ENCODE measurements at places on chromosomes 7 and 10.
A peak's percentile ranks its signal among the peaks of the same experiment; 100 is the strongest.

DNA sequence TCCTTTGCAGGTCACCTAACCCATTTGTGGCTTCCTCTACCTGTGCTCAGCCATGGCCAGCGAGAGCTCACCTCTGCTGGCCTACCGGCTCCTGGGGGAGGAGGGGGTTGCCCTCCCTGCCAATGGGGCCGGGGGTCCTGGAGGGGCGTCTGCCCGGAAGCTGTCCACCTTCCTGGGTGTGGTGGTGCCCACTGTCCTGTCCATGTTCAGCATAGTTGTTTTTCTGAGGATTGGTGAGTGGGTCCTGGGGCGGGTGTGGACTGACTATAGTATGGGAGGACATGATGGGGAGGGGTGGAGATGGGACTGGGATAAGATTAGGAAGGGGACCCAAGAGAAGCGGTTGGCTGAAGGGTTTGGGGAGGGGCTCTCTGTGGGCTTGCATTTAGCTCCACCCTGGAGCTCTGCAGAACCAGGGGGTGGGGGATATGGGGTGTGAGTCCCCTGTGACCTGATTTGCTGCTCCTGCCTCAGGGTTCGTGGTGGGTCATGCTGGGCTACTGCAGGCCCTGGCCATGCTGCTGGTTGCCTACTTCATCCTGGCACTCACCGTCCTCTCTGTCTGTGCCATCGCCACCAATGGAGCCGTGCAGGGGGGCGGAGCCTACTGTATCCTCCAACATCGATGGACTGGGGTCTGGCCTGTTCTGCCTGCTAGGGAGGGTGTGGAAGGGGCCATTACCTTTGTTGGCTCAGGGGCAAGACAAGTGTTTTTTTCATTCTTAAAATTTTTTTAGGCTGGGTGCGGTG is 1.8 kb downstream of the SLC12A9 start:
- no peak for DNase-seq

GRCh38 chr7:99653754-99654153 is 26.0 kb downstream of the CYP3A5 start:
- DNase-seq = no peak

DNA sequence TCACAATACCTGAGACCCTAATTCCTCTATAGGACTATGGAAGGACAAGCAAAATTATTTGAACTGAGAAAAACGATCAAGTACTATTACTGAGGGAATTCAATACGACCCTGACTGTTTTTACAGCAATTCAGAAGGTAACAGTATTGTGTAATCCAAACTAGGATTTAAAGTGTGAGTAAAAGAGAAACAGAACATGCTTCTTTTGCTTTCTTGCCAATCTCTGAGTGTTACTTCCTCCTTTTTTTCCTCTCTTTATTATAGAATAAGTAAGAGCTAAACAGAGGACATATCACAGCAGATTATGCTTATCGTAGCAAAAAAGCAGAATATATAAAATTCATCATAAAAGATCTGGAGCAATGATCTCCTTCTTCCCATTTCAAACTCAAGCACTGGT is 292.1 kb downstream of the THSD7A start:
- DNase-seq = no peak

GRCh38 chr10:15295537-15296325 is 75.4 kb downstream of the FAM171A1 start:
- DNase-seq = no peak

DNA sequence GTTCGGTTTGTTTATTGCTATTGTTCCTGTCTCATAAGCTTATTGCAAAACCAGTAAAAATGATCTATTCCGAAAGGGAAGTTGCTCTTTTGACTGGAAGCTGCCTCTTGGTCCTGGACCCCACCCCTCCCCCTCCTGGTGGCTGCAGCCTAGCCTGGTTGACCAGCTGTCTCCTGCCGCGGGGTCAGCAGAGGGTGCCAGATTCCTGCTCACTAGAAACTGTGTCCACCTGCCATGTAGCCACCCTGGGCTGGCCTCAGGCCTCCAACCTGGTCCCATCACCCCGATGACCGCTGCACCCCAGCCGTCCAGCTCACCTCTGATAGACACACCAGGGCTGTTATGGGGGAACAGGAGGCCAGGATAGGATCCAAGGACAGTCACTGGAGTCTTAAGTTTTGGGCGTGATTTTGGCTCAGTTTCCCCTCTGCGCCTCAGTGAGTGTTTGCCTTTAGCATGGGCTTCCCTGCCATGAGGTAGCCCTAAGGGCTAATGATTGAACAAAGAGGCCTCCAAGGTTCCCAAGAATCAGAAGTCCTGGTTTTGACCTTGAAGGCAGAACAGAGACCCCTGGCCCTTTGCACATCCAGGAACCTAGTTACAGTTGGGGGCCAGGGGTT is 32.9 kb upstream of the SLF2 start:
- no peak for DNase-seq

DNA sequence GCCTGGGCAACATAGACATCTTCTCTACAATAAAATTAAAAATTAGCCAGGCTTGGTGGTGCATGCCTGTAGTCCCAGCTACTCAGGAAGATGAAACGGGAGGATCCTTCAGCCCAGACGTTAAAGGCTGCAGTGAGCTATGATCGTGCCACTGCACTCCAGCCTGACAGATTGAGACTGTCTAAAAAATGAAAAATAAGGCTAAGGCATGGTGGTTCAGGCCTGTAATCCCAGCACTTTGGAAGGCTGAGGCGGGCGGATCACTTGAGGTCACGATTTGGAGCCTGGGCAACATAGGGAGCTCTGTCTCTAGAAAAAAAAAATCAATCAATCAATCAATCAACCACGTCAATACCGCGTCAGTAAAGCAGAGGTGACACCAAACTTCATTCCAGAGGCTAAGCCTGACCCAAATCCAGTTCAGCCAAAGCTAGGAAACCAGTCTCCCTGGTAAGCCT is 31.1 kb downstream of the MRPS24 start:
- DNase-seq = no peak

GRCh38 chr10:96586419-96587263 is at the start of gene TM9SF3:
TSS of gene TM9SF3 (minus strand) at chr10:96587012. CDS start at chr10:96586835, 177 bp downstream.
- peak; percentile 84 for DNase-seq

DNA sequence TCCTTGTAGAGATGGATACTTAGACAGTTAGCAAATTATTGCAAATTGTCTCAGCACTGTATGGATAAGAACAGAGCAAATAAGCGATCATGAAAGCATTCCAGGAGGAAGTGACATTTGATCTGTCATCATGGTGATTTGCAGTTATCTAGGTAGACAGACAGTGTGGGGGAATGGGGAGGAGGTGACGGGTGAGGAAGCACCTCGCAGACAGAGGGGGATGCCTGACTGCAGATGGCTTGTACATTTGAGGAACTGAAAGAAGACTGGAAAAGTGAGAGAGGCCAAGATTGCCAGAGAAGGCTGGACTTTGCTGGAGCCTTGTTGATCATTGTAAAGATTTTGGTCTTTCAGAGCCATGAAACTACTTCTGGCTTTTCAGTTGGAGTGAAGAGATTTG is 318.2 kb upstream of the CELF2 start:
- DNase-seq = no peak

DNA sequence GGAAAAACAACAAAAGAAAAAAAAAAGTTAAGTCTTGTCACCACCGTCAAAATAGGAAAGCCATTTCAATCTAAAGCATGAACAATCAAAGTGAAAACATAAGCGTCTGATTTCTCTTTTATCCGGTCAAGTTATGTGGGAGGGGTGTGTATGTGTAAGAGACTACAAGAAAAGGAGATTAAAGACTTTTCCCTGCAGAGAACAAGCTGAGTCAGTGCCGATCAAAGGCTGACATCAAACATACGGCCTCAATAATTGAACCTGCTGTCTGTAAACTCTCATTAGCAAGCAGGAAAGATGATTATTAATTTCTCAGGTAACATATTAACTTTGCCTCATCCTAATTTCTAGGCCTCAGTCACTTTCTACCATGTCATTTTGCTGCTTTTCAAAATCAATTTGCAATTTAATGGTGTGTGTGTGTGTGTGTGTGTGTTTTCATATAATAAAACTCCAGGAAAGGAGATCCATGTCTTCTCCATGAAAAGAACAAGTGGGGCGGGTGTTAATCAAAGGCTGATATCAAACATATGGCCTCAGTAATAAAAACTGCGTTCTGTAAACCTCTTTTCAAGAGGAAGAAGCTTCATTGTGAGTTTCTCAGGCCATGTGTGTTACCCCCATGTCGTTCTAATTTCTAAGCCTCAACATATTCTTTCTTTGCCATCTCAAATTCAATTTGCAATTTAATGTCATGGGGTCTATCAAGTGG is 649.1 kb upstream of the SORCS1 start:
- no peak for DNase-seq

GRCh38 chr10:34477249-34477648 is 337.8 kb downstream of the PARD3 start:
- DNase-seq = no peak
